ENCODE measurements at places on chromosomes 7 and 10.

DNA sequence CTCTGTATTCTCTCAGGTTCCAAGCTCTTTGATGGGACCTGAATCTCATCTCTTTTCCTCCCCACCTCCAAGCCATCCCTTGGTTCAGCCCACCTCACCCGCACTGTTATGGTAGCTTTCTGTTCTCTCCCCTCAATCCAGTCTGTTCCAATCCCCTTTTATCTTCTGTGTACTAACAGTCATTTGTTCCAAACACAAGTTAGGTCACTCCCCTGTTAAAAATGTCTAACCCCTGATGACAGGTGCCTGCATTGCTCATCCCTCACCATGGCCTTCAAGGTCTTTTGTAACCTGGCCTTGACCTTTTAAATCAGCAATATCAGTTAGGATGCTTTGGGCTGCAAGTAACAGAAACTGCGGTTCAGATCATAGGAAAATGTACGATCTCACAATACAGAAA is 74.8 kb downstream of the CYP26A1 start:
- DNase-seq: no peak

DNA sequence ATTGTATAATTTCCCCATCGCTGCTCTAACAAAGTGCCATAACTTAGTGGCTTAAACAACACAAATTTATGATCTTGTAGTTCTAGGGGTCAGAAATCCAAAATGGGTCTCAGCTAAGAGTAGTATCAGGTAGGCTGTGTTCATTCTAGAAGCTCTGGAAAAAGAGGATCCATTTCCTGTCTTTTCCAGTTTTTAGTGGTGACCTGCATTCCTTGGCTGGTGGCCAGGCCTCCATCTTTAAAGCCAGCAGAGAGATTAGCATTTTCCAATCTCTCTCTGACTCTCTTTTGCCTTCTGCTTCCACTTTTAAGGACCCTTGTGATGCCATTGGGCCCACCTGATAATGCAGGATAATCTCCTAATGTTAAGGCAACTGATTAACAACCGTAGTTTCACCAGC is 41.0 kb upstream of the C10orf120 start:
- DNase-seq: no peak

GRCh38 chr7:80641548-80641947 is 3.1 kb downstream of the CD36 start:
- DNase-seq: no peak

DNA sequence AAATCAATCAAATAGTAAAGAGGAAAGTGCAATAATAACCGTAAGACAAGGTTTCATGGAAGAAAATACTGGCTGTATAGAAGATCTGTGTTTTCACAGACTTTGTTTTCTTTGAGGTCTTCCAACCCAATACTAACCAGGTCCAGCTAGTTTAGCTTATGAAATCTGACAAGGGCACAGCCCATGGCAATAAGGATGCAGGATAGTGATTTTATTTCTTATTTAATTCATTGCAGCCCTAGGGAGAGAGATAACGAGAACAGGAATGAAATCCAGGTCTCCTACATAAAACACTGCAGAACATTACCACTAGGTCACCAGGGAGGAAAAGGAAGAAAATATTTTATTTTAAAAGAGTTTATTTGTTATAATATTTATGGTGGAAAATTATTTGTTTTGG is 145.1 kb downstream of the DNAJC1 start:
- no peak for DNase-seq

GRCh38 chr7:153107826-153108225 is 348.3 kb downstream of the ACTR3B start:
- DNase-seq: no peak

DNA sequence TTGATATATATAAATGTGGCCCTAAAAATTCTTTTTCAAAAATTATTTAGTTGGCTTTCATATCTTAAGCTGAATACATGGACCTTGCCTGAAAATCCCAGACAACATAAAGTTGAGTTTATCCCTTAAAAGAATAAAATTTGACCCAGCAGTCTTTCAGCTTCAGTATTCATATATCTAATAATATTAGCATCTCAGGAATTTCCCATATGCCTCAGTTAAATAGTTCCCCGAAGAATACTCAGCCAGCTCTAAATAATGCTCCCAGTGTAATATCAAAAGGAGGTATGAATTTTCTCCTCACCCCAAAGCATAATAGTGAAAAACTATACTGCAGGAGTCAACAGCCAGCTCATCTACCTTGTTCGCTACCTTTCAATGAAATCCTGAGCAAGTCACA is 145.9 kb downstream of the CTNNA3 start:
- no peak for DNase-seq

GRCh38 chr7:20269726-20270125 is 52.5 kb upstream of the MACC1 start:
- DNase-seq: no peak
